ENCODE measurements at places on chromosomes 12 and 14.

- no peak for DNase-seq
- H3K27me3 ChIP-seq = no peaks in the 10 kb centered on the region
- H3K4me1 ChIP-seq = no peaks in the 10 kb centered on the region
- H3K27ac ChIP-seq = no peak overlapping the region
- H3K4me3 ChIP-seq = no peak overlapping the region
- no peaks in the 10 kb centered on the region for H3K36me3 ChIP-seq
Measured at GRCh38 chr12:129552996-129553750, 350.7 kb downstream of the TMEM132D start.

- H3K27me3 ChIP-seq = no peaks in the 10 kb centered on the region
- H3K27ac ChIP-seq = no peak overlapping the region
- no peak for DNase-seq
- no peak overlapping the region for H3K4me3 ChIP-seq
Measured at GRCh38 chr12:105899589-105899988, 239.2 kb downstream of the NUAK1 start.

- H3K4me1 ChIP-seq = peaks cover 4% of the 10 kb centered on the region
- no peak overlapping the region for H3K4me3 ChIP-seq
- H3K36me3 ChIP-seq = no peaks in the 10 kb centered on the region
- no peaks in the 10 kb centered on the region for H3K27me3 ChIP-seq
- no peak overlapping the region for H3K27ac ChIP-seq
- no peak for DNase-seq
Measured at GRCh38 chr12:83186419-83186818, 499.7 kb downstream of the TMTC2 start.

DNA sequence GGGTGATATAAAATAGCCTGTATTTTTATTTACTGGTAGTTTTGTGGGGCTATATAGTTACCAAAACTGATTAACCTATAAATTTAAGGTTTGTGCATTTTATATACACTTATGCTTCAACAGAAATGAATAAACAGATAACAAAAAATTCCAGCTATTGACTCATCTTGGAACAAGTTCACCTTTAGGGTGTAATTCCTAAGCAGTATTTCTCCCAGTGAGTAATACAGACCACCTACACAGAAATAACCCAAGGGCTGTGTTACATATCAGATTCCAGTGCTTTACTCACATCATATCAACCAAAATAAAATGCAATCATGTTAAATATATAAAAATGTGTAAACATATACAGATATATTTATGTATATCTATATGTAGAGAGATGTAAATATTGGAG lies 345.6 kb downstream of the ADAMTS20 start:
- no peaks in the 10 kb centered on the region for H3K36me3 ChIP-seq
- H3K4me3 ChIP-seq = no peak overlapping the region
- no peaks in the 10 kb centered on the region for H3K27me3 ChIP-seq

DNA sequence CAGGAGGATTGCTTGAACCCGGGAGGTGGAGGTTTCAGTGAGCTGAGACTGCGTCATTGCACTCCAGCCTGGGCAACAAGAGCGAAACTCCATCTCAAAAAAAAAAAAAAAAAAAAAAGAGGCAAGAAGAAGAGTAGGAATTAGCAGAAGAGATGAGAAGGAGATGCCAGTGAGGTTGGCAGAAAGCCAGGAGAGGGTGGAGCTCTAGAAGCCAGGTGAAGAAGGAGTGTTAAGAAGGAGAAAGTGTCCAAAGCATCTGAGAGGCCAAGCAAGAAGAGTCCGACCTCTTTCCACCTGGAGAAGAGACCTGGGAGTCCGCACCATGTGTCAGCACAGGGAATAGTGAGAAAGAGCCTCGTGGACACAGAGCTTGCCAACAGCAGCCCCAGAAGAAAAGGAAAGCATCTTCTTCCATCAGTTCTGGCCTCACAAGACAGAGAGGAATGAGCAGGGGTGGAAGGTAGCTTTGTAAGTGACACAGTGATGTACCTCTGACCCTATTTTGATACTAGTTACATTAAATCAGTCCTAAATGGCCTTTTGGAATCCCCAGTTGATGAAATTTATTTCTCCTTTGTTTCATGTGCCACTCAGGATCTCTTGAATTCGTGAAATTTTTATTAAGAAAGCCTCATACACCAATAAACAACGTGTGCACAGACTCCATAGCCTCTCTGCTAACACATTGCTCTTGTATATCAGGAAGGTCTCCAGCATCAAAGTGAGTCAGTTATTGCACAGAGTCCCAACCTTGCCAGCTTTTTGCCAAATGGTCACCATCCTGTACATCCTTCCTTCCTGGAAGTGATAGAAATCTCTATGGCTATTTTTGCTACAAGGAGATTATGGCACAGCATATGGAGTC lies 70.6 kb downstream of the SAMD4A start:
- no peak overlapping the region for H3K4me3 ChIP-seq
- peaks cover 13% of the 10 kb centered on the region for H3K4me1 ChIP-seq
- no peaks in the 10 kb centered on the region for H3K27me3 ChIP-seq

DNA sequence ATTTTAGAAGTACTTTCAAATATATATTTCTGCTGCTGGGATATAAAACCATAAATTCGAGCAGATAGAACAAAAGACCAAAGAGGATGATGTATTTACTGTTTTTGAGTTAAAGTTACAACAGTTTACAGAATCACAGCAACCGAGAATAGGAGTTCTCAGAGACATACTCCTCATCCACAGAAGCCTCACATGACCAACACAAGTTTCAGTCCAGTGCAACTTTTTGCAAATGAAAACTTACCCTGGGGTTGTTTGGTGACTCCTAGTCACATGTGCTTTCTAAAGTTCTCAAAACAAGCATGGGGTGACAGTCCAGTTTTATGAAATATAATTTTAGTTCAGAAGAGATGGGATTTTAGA lies 117.1 kb downstream of the PRKCH start:
- DNase-seq = no peak
- H3K4me1 ChIP-seq = peaks cover 8% of the 10 kb centered on the region
- H3K4me3 ChIP-seq = no peak overlapping the region
- no peaks in the 10 kb centered on the region for H3K36me3 ChIP-seq
- peaks cover 9% of the 10 kb centered on the region for H3K27me3 ChIP-seq
- no peak overlapping the region for H3K27ac ChIP-seq

- H3K4me3 ChIP-seq = no peak overlapping the region
- DNase-seq = no peak
- no peaks in the 10 kb centered on the region for H3K36me3 ChIP-seq
- no peak overlapping the region for H3K27ac ChIP-seq
Measured at GRCh38 chr12:58356794-58357193, 415.4 kb downstream of the ATP23 start.

DNA sequence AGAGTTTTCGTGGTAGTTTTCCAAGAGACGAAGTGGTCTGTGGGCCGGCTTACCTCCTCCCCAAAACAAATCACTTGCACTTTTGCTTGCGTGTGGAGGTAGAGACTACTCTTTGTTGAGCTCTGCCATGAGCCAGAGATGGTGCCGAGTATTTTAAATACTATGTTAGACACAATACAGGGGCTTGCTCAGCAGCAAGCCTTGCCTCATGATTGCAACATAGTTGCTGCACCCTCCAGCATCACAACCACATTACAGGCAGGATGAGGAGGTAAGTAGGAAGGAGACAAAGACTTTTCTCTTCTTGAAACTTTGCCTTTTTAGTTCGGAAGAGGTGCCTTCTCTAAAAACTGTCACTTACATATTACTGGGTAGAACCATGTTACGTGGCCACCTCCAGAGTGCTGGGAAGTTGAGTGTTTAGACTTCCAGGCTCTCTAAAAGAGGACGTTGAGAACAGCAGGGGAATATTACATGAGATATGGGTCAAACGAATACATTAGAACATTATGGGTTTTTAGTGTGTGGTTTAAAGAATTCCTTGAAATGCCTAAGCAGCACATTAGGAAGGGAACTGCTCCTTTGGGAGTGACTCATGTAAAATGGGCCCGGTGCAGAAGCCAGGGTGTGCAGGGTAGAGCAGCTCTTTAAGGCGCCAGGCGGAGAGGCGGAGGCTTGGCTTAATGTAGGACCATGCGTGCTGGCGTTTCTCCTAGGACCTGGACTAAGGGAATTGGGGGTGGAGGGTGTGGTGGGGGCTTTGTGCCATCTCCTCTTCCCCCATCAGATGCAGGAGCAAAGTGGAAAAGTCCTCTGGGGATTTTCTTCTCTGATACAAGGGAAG lies 110.6 kb upstream of the PRMT8 start:
- peaks cover 9% of the 10 kb centered on the region for H3K4me1 ChIP-seq
- H3K36me3 ChIP-seq = no peaks in the 10 kb centered on the region
- no peak overlapping the region for H3K4me3 ChIP-seq
- peaks cover 4% of the 10 kb centered on the region for H3K27me3 ChIP-seq
- no peak for DNase-seq

DNA sequence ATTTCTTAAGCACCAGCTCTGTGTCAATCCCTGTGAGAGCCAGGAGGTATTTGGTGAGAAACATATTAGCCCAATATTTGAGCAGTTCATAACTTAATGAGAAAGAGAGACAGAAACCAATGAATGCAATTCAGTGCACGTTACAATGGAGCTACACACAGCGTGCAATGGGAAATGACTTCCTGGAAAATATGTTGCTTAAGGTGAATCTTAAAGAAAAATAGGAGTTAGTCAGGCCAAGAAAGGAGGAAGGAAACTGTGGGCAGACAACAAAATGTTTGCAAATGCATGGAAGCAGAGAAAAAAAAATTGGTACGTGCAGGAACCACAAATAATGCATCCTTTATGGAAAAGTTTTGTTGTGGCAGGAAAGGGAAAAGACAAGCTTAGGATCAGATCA lies 481.7 kb downstream of the BCAT1 start:
- no peak overlapping the region for H3K4me3 ChIP-seq
- H3K27ac ChIP-seq = no peak overlapping the region
- no peak for DNase-seq
- H3K4me1 ChIP-seq = peaks cover 13% of the 10 kb centered on the region

DNA sequence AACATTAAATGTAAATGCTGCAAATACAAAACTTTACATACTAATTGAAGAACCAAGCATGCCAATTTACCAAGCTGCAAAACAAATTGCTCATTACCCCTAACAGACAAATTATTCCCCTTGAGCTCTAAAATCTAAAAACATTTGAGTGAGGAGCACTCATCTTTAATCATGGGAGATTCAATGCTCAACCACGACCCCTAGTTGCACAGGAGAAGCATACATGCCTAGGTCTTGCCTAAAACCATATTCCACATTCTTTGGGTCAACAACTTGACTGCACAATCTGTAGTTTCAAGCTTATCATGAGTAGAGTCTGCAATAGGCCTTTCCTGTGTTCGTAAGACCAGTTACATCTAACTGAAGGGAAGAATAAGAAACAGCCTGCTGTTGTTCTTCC lies 69.7 kb downstream of the MGAT4C start:
- no peak overlapping the region for H3K27ac ChIP-seq
- DNase-seq = no peak
- no peaks in the 10 kb centered on the region for H3K4me1 ChIP-seq
- H3K4me3 ChIP-seq = no peak overlapping the region
- no peaks in the 10 kb centered on the region for H3K36me3 ChIP-seq

- no peaks in the 10 kb centered on the region for H3K4me1 ChIP-seq
- no peak overlapping the region for H3K4me3 ChIP-seq
- no peak for DNase-seq
- H3K27me3 ChIP-seq = no peaks in the 10 kb centered on the region
- no peak overlapping the region for H3K27ac ChIP-seq
Measured at GRCh38 chr12:104569346-104570173, 112.8 kb downstream of the CHST11 start.

DNA sequence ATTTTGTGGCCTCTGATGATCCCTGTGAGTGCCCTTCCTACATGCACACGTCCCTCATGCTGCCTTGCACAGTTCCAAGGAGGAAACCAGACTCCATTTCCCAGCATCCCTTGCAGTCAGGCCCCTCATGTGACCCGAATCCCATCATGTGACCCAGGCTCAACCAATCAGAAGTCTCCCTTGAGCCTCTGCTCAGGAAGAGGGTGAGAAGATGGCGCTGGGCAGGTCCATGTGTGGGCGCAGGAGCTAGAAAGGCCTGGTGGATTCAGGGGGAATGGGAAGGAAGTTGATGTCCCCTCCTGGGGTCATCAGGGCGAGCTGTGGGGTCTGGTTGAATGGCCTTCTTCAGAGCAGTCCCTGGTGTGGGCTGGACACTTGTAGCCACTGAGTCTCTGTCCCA lies 240.5 kb downstream of the ADGRD1 start:
- H3K27ac ChIP-seq = no peak overlapping the region
- DNase-seq = no peak
- no peak overlapping the region for H3K4me3 ChIP-seq
- H3K27me3 ChIP-seq = no peaks in the 10 kb centered on the region
- no peaks in the 10 kb centered on the region for H3K36me3 ChIP-seq
- no peaks in the 10 kb centered on the region for H3K4me1 ChIP-seq

- H3K4me3 ChIP-seq = peak overlapping the region; percentile 95
- peaks cover 22% of the 10 kb centered on the region for H3K4me1 ChIP-seq
- peaks cover 2% of the 10 kb centered on the region for H3K36me3 ChIP-seq
Measured at GRCh38 chr12:8082808-8083100, 680 bp downstream of the NECAP1 start.

Measured in neural crest cell (in vitro differentiated cells).